ENCODE measurements at places on chromosomes 5 and 9. TPM values are rescaled to one million over a fixed set of nuclear protein-coding genes. Genes with fewer than 3 reads are reported as not detected.

DNA sequence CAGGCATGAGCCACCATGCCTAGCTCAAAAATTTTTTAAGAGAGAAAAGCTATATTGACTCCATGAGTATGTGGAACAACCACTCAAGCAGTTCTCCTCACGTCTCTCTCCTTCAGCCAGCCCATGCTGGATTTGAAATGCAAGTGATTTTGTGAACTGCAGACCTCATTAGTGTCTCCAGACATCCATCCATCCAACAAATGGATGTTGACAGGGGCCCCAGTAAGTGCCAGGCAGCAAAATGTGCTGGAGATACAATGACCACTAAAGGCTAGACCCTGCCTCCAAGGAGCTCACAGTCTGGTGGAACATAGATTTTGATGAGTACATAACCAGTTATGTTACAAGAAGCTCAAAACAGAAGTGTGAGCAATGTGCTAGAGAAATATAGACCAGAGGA lies 37.1 kb upstream of the PPARGC1B start:
- DNase-seq, result no peak

DNA sequence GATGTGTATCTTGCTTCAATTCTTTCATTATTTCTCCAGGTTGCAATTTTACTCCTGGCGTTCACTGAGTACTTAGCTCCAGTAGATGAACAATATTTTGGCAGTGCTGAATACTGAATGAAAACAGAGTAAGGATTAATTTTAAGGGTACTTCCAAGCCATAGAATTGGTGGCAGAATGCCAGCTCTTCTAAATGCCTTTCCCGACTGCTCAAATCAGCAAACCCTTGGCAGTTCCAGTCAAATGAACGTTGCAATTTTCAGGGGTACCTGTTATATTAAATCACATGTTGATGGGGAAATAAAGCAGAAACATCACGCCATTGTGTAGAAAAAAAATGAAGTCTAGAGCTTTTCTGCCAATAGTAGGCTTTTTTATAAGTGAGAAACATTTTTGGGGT lies 282.4 kb upstream of the RPS23 start:
- DNase-seq, result no peak

- peak; percentile 66 for DNase-seq
These were observed 150.1 kb upstream of the STK32A start for GRCh38 chr5:147084702-147085101.

- DNase-seq, result peak; percentile 79
These were observed at the start of gene PIP5KL1 for GRCh38 chr9:127930231-127931091. Gene PIP5KL1, minus strand, starts transcription at chr9:127930777. Its CDS starts 25 bp downstream, at chr9:127930752.

GRCh38 chr5:148998174-148998797 lies 64.6 kb downstream of the SH3TC2 start:
- no peak for DNase-seq

DNA sequence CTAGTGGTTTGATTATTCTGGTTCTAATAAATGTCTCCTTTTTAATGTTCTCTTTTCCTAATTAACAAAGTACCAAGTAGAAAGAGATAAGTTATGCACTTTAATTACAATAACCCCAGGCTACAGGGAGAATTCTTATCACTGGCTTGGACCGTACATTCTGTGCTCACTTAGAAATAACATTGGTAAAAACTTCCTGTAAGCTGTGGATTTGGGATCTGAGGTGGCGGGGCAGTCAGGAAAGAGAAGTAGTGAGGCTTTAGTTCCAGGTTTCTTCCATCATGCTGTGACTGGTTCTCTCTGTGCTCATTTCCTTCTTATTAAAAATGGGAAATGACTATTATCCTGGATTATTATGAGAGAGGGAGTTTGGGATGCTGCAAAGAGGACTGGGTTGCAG lies 142.0 kb downstream of the EGFLAM start:
- no peak for DNase-seq

DNA sequence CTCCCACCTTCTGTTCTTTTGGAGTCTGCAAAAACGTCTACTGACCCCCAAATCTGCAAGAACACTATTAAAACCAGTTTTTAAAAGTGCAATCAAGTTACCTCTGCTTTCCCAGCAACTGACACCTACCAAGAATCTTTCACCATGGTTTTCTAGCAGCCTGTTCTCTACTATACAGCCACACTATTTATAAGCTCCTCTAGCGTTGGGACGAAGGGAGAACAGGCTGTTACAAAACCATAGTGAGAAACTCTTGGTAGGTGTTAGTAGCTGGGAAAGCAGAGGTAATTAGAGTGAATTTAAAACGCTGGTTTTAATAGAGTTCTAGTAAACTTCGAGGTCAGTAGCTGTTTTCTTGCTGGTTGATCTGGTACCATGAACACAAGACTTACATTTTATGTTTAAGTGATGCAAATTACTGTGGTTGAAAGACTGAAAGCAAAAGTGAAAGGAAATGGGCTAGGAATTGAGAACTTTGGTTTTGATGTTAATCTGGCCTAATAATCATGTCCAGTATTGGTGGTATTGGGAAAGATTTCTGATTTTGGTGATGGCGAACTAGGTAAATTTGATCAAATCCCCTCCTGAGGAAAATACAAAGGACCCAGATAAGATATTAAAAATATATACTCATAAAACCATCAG lies 5.3 kb downstream of the MROH2B start:
- DNase-seq, result no peak

- no peak for DNase-seq
These were observed 703 bp downstream of the ISCA1 start for GRCh38 chr9:86281593-86282076.

DNA sequence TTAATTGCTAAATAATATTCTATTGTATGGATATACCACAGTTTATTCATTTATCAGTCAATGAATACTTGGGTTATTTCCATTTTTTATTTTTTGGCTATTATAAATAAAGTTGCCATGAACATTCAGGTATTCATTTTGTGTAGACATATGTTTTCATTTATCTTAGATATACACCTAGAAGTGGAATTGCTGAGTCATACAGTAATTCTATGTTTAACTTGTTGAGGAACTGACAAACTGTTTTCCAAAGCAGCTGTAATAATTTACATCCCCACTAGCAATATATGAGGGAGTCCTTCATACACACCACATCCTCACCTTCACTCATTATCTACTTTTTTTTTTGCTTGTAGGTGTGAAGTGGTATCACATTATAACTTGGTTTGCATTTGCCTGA lies 123.6 kb downstream of the FBN2 start:
- no peak for DNase-seq

- DNase-seq, result no peak
These were observed 19.2 kb downstream of the SLC25A25 start for GRCh38 chr9:128087262-128087661.

DNA sequence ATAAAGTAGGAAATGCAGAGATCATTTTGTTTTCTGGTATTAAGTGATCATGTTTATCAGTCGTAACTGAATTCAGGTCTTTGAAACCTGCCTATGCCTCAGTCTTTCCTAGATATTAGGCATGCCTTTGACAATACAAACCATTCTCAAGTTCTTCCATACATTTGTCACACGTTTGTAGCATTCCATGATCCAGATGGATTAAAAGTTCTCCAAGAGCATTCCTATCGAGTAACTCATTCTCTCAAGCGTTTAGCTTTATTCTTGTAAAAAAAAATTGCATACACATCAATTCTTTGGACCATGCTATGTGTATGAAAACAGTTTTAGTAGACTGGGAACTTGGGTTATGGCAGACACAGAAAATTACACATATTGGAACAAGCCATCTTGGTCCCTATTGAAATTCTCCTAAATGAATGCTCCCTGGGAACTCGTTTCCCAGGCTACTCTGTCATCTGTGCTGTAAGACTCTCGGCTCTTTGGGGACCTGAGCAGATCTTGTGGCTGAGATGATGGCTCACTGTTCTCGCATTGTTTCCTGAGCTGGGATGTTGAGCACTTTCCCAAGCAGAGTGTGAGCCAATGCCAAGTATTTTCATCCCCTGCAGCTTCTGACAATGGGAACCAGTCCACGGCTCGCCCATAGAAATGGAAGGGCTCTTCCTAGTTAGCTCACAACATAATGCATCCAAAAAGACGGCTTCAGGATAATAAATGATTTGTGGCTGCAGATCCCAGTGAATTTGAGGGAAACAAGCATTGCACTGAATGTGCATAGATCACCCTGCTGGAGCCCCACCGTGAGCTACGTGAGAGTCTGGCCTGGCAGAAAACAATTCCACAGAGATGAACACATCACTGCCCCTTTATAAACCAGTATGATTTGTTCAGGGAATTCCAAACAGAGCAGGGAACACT lies 230.2 kb downstream of the IRX1 start:
- DNase-seq, result no peak

DNA sequence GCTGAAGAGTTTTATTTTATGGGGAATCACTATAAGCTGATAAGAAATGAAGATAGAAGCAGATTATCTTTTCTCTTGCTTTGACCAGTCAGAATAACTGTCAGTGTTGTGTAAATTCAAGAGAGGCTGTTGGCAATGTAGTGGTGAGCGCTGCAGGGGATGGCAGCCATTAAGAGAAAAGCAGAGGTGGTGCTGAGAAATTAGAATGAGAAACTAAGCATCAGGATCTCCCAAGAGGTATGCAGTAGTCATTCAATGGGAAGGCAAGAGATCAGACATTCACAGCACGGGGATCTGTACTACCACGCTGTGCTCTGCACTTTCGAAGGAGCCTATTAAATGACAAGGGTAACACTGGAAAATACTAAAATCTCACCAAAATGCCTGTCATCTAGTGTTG lies 768.5 kb upstream of the ACO1 start:
- DNase-seq, result no peak

- no peak for DNase-seq
These were observed 1471.7 kb upstream of the C9orf72 start for GRCh38 chr9:29044959-29045358.

- no peak for DNase-seq
These were observed 83.3 kb upstream of the CXCL14 start for GRCh38 chr5:135662061-135662481.

GRCh38 chr9:2639786-2640185 lies 18.2 kb downstream of the VLDLR start:
- no peak for DNase-seq

DNA sequence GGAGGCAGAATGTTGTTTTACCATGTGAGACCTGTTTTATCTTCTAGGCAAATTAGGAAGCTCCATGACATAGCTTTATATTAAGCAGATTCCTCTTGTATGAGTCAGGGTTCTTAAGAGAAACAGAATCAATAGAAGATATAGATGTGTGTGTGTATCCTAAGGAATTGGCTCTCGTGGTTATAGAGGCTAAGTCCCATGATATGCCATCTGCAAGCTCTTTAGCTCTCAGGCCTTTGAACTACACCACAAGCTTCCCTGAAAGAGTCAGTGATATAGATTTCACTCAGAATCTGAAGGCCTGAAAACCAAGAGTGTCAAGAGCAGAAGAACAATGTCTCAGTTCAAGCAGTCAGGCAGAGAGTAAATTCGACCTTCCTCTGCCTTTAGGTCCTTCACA lies 365.8 kb upstream of the ZNF608 start:
- DNase-seq, result no peak

DNA sequence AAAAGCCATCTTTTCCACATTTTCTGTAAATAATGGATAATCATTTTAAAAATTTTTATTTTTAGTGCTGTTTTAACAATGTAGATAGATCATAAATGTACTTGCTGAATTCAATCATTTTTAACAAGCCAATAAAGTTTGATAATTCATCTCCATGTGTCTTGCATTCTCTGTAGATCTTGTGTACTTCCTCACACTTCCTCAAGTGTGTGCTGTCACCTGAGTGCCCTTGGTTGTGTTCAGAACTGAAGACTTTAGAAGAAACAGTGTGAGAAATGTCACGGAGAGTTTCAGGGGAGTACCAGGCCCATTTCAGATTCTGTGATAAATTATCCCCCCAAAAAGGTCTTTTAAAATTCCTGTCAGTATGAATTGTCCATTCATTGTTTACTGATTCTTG lies 146.0 kb downstream of the NTRK2 start:
- no peak for DNase-seq

DNA sequence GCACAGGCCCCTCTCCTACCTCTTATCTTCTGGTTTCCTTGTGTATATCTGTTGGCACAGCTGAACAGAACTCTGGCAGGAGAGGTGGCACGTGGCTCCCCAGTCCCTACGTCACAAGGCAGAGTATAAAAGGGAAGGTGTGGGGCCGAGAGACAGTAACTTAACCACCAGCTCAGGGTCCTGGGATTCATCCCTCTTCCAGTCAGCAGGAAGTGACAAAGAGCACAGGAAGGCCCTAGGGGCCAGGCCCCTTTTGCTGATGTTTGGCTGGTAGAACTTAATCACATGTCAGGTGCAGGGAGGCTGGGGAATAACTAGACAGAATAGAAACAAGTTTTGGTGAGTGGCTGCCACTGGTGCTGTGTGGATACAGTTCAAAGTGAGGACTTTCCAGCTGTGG lies 4.5 kb upstream of the ICE1 start:
- DNase-seq, result no peak

DNA sequence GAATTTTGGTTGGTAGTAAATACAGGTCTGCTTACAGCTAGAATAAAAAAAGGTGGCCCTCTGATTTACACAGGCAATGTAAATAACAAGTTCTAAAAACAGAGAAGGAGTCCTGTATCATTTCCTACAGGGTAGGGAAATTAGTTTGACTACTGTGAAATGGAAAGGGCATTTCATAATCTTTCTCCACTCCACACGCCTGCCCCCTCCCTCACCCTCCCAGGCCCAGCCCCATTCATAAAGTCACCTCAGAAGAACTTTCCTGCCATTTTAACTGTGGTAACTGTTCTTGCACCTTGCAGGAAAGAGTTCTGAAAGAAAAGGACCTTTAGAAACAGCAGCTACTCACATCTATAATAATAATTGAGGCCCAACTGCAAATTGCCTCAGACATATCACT lies 69.7 kb downstream of the MEF2C start:
- no peak for DNase-seq

DNA sequence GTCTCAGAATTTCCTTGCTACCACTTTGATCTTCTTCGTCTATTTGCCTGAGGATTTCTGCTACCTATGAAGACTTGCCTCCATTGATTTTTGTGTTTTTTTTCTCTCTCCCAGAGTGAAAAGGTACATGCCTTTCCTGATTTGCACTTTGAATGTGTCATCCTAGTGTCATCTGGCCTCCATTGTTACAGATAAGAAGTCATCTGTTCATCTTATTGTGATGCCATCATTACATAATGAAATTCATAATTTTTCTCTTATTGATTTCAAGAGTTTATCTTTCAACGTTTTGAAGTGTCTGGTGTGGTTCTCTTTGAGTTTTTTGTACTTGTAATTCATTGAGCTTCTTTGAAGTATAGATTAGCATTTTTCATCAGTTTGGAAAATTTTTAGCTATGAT lies 144.8 kb downstream of the SH3GL2 start:
- DNase-seq, result no peak

- DNase-seq, result no peak
These were observed 17.1 kb downstream of the CDC26 start for GRCh38 chr9:113258282-113258681.

The NUTM2G gene
- total RNA-seq, result not detected

The MAPK9 gene
- total RNA-seq, result 90.8 TPM

The FBP2 gene
- total RNA-seq, result not detected

The BRINP1 gene
- total RNA-seq, result 51.3 TPM

The HSPB3 gene
- total RNA-seq, result 0.47 TPM

The TICAM2 gene
- 0.94 TPM for total RNA-seq

The IFNA2 gene
- not detected for total RNA-seq

The CLIC3 gene
- 0.31 TPM for total RNA-seq

The PLPP7 gene
- 5.5 TPM for total RNA-seq

The FAT2 gene
- 0.31 TPM for total RNA-seq

The POC5 gene
- 12.9 TPM for total RNA-seq

The RUFY1 gene
- 24.0 TPM for total RNA-seq

The CDX1 gene
- total RNA-seq, result not detected
